ENCODE measurements at places on chromosomes 13 and 19.
A peak's percentile ranks its signal among the peaks of the same experiment; 100 is the strongest.

DNA sequence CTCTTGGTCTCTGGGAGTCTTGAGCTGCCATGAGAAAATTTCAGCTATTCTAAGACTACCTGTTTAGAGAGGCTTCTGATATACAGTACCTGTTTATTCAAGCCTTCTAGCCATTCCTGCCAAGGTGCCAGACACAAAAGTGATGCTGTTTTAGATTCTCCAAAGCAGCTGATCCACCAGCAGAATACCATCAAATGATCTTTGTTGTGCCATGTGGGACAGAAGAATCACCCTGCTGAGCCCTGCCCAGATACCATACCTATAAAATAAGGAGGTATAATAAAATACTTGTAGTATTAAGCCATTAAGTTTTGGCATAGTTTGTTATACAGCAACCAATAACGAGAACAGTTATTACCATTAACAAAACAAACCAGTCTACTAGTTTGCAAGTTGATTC, 14.1 kb upstream of the SOX21 start:
- DNase-seq, result no peak

DNA sequence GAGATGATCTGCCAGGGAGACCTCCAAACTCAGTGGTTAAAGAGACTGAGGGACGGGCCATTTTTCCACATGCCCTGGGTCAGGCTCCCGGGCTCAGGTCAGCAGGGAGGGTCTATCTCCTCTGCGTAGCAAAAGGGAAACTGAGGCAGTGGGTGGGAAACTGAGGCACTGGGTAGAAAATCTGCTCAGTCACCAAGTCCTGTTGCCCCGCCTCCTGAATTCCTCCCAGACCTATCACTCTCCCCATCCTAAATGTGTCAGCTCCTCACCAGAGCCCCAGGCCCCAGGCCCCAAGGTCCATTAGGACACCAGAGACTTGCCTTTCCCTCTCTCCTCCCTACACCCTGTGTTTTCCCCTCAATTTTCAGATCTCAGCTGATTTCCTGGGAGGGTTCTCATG, 2.4 kb downstream of the CD320 start:
- no peak for DNase-seq

DNA sequence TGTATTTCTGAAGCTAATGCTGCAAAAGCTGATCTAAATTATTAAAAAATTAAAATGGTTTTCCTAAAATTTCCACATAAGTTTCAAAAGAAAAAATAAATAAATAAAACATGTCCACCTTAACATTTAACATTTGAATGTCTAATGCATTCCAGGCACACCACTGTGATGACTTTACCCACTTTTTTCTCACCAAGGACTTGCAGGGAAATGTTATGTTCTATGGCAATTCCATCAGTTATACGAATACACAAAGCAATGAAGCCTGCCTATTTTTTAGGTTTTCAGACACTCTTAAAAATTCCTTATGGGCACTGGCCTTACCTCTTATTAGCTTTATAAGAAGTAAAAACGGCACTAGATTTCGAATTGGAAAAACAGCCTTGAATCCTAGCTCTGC, 10.2 kb downstream of the TSC22D1 start:
- DNase-seq, result no peak

- DNase-seq, result no peak
Measured at GRCh38 chr19:42816894-42817293, 51.4 kb upstream of the PSG8 start.

DNA sequence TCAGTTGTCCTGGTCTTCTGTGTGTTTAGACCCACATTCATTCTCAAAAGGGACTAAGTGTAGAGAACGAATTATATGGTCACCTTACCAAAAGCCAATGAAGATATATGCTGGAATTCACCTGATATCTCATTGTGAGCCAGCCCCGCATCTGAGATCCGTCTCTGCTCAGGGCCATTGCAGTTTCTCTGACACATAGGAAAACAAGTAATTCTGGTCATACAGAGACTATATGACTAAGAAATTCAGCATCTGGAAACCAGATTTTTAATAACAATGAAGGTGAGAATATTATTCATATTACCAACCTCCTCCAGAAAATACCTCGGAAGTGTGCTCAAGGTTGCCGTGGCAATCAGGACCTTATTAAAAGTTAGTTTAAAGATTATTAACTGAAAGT, 278.6 kb upstream of the EDNRB start:
- no peak for DNase-seq

DNA sequence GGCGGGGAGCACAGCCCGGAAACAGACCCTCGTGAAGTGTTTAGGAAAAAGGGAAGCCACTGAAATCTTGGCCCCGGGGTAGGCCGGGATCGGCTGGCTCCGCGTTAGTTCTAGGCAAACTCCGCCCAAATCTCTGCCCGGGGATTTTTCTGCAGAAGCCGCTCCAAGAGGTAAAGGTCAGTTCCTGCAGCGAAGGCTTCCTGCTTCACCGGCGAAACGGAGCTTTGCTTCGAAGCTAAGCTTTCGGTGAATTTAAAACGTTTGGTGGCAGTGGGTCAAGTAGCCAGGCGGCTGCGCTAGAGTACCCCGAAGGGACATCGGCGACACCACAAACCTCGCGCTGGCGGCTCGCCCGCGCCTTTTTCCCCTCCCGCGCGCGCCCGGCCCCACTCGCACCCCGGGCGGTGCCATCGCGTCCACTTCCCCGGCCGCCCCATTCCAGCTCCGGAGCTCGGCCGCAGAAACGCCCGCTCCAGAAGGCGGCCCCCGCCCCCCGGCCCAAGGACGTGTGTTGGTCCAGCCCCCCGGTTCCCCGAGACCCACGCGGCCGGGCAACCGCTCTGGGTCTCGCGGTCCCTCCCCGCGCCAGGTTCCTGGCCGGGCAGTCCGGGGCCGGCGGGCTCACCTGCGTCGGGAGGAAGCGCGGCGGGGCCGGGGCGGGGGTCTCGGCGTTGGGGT, 441 bp downstream of the GJB2 start:
- no peak for DNase-seq

DNA sequence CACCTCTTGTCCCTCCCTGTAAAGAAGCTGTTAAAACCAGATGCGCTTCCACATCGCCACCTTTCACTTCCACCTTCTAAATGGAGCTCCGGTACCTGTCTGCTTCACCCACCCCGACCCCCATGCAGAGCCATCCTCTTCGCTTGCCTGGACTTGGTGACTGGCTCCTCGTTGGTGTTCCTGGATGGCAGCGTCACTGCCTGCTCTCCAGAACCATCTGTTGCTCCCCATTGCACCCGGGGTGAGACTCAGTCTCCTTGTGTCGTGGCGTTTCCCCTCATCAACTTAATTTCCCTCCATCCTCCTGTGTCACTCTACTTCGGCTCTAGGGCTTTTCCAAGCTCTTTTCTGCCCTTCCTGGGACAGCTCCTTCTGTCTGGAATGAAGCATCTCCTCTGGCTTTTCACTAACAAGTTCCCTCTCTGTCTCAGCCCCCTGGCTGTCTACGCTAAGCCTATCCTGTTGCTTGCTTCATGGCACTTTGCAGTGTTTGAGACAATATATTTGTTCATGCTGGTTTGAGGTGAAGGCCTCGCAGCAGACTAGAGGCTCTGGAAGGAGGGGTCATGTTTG, 10.3 kb downstream of the CEBPG start:
- no peak for DNase-seq

- DNase-seq, result no peak
Measured at GRCh38 chr13:39370554-39370953, 232.4 kb downstream of the LHFPL6 start.

- DNase-seq, result no peak
Measured at GRCh38 chr13:63433546-63434150, 2018.0 kb upstream of the PCDH20 start.

DNA sequence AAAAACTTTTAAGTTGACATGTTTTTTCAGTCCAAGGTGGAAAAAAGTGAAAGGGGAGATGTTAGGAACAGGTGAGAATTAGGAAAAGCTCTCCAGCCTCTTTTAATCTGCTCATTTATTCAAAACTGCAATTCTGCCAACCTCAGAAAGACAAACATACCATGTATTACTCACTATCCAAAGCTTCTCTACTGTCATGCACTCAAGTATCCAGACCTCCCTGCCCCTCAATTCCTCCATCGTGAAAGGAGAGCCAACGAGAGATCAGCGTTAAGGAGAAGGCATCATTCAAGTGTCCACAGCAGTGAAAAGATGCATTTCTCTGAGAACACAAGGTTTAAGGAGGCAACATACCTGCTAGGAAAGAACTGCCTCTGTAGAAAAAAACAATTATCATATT, 24.5 kb downstream of the DIAPH3 start:
- no peak for DNase-seq

DNA sequence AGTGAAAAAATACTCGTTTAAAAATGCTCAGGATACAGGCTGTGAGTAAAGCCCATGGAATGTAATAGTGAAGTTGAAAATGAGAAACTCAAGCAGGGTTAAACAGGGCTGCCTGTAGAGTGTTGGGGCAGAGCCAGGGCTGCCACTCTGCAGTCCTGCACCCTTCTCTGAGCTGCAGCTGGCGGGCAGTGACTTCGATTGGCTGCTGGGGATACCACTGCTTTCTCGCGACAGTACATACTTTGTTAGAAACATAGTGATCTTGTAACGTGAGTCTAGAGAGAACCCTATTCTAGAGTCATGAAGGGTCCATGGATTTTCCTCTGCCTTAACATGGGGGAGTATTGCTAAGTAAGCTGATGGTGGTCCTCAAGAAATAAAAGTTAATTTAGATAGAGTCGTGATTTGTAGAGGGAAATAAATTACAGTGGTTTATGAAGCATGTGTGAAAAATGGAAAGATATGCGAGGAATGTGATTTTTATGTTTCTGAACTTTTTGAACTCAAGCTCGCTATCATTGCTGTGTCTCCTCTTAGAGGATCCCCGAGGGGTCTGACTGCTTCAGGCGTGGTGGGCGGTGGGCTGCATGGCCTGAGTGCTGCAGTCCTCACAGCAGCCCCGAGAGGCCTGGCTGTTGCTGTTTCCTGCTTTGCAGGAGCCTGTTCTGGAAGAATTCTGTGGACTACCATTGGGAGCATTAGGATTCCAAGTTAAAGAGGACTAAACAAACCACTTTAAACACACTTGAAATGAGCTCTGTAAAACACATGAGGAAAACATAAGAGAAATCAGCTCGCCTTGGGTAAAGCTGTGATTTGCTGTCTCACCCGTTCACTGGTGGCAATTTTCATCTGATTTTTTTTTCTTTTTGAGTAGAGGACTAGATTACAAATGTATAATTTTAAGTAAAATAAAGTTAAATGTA, 95.7 kb downstream of the ARHGEF7 start:
- no peak for DNase-seq

DNA sequence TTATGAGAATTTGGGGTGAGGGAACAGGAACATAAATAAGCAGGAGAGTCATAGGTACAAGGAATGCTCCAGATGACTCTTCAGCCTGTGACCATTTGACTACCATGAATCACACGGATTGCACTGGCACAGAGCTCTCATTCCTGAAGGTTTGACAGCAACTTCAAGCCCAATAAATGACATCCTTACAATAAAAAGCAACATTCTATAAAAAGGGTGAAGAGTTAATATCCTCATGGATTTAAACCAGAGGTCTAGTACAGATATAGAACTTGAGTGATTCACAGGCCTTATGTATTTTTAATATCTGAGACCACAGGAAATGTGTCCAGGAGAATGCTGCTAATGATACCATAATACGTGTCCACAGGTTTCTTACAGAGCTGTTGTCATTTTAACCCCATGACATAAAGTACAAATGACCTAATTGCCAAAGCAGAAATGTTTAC, 158.1 kb downstream of the IRS2 start:
- no peak for DNase-seq

- peak; percentile 74 for DNase-seq
Measured at GRCh38 chr19:35901854-35902661, at the start of gene HCST. Gene HCST, plus strand, starts transcription at chr19:35902529. Its CDS starts 65 bp downstream, at chr19:35902594.

- peak; percentile 57 for DNase-seq
Measured at GRCh38 chr19:56309511-56310185, 5.0 kb downstream of the ZSCAN5A start.

GRCh38 chr13:98664047-98664446, 87.1 kb upstream of the STK24 start:
- no peak for DNase-seq

DNA sequence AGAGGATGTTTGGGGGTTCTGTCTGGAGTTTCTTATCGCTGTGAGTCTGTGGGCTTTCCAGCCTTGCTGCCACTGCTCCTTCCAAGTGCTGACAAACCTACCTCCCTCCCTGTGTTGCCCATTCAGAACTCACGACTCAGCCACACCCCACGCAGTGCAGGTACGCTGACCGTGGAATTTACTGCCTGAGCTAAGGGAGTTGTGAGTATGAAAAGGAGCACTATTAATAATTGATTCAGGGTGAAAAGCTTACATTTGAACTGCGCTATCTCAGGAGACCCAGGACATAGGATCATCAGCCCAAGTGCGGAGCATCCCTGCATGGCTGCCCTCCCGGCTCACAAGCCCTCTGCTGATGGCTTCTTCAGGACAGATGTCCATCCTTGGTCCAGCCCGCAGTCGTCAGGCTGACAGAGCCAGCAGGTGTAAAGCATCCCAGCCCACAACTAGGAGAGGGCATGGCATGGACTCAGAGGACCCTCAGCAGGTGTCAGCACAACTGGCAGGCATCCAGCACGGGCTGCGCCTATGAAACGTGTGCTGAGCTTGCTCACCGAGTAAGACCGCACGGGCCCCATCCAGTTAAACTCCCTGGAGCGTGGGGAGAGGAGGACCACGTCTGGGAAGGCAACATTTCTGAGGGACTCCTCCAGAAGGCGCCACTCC, 244.0 kb downstream of the COL4A1 start:
- DNase-seq, result no peak

DNA sequence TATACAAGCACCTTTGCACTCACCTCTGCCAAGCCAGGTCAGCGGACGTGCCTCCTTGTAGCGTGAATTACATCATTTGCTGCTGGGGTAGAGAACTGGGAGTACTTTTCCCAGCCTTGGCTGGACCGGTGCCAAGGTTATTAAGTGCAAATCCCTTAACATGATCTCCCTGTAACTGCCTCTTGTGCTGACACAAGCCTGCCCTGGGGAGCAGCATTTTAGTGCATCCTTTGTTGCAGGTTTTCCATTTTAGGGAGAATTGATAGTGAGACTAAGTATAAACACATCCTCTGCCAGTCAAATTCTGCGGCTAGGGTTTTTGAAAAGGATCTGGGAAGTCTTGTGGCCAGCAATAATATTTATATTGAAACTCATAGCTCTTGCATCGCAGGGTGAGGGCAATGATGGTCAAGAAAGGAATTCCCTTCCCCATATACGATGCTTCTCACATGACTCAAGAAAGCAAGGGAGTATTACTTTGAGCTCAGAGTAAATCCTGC, 32.7 kb upstream of the DCLK1 start:
- DNase-seq, result no peak

DNA sequence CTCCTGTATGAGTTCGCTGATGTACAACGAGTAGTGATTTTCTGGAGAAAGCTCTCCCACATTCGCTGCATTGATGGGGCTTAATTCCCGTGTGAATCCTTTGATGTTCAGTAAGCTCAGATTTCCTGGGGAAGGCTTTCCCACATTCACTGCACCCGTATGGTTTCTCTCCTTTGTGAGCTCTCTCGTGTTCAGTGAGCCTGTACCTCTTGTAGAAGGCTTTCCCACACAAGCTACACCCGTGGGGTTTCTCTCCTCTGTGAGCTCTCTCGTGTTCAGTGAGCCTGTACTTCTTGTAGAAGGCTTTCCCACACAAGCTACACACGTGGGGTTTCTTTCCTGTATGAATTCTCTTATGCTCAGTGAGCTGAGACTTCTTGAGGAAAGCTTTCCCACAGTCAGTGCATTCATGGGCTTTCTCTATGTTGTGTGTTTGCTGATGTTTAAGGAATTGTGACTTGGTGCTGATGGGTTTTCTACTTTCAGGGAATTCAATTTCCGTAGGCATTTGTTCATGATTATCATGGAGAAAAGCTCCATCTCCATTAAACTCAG, 3.5 kb upstream of the ZNF577 start:
- DNase-seq, result no peak

GRCh38 chr13:27966641-27967202, 2.4 kb downstream of the CDX2 start:
- DNase-seq, result no peak

Measured in CD4-positive, alpha-beta T cell treated with Interleukin-17A for 1 hour (primary cell).